GM23248 (cell line): ENCODE measurements at places on chromosomes 2 and 18. TPM values are rescaled to one million over a fixed set of nuclear protein-coding genes. Genes with fewer than 3 reads are reported as not detected.

GRCh38 chr2:218271865-218272530 lies 1.7 kb downstream of the PNKD start:
- DNase-seq: peak; percentile 27

Gene TMEM200C
- not detected in 2 replicates for polyA plus RNA-seq

DNA sequence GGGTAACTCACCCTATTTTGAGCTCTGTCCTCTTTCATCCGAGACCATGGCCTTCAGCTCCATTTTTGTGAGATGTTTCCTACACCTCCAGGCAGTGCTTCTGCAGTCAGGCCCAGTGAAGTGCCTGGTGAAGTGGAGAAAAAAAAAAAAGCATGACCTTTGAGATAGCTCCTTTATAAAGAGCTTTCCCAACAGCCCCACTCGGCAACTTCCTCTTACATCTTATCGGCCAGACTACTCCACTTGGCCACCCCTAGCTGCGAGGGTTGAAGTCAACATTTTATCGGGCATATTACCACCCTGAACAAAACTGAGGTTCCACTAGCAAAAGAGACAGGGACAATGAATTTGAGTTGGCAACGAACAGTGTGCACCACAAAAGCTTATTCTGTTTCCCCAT lies 124.8 kb upstream of the RNF152 start:
- no peak for DNase-seq

GRCh38 chr2:47309472-47309951 lies 93.4 kb upstream of the MSH2 start:
- no peak for DNase-seq

DNA sequence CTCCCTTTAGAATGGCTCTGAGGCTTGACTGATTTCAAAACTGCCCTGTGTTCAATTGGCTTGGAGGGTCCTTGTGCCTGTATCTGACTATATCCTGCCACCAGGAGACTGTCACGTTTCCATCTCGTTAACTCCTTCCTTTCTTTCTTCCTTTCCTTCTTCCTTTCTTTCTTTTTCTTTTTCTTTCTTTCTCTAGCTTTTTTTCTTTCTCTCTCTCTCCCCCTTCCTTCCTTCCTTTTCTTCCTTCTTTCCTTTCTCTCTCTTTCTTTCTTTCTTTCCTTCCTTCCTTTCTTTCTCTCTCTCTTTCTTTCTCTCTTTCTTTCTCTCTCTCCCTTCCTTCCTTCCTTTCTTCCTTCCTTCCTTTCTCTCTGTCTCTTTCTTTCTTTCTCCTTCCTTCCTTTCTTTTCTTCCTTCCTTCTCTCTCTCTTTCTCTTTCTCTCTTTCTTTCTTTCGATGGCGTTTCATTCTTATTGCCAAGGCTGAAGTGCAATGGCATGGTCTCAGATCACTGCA lies 38.1 kb upstream of the EML6 start:
- DNase-seq: no peak

Gene SP140
- polyA plus RNA-seq: 0.53 TPM in 1 of 2 replicates, not detected in the other

Gene ANO7
- 2.6 TPM in 2 replicates for polyA plus RNA-seq

Gene SLC35F6
- polyA plus RNA-seq: 36.6 and 37.1 TPM in 2 replicates

DNA sequence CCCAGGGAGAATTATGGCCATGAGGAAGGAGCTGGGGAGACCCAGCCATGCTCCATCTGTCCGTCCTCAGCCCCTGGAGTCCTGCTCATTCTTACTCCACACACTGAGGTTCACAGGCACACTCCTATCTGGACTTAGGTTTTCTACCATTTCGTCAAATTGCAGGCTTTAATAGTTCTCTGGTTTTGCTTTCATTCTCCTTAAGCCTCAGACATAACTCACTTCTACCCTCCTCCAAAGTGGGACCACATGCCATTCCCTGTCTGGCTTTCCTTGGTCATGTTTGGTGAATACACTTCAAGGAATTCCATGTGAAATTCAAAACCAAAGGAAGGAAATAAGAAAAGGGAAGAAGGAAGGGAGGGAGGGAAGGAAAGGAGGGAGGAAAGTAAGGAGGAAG lies 115.7 kb downstream of the CMPK2 start:
- DNase-seq: no peak
